ENCODE measurements at places on chromosomes 1 and 21.
A peak's percentile ranks its signal among the peaks of the same experiment; 100 is the strongest.

GRCh38 chr1:51346086-51346942, 16.0 kb upstream of the TTC39A start:
- peak; percentile 36 for DNase-seq

GRCh38 chr1:205662135-205662738, 18.1 kb downstream of the SLC45A3 start:
- DNase-seq = no peak

GRCh38 chr1:215081661-215082531, 641 bp upstream of the KCNK2 start:
- DNase-seq = no peak

DNA sequence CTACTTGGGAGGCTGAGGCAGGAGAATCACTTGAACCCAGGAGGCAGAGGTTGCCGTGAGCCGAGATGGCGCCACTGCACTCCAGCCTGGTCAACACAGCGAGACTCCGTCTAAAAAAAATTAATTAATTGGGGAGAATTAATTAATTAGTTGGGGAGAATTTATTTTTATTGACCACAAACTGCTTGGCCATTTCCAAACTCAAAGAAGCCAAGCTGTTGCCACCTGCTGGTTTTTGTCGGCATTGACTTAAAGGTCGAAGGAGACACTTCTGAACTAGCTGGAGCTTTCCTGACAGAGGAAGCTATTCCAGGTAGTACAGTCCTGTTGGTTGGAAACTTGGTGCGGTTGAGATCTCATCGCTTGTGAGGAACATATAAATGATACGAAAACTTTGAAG, 13.1 kb downstream of the MAP1LC3C start:
- no peak for DNase-seq

GRCh38 chr1:82752046-82752445, 951.3 kb downstream of the ADGRL2 start:
- DNase-seq = no peak

GRCh38 chr21:29121759-29122158, 8.7 kb upstream of the MAP3K7CL start:
- no peak for DNase-seq

DNA sequence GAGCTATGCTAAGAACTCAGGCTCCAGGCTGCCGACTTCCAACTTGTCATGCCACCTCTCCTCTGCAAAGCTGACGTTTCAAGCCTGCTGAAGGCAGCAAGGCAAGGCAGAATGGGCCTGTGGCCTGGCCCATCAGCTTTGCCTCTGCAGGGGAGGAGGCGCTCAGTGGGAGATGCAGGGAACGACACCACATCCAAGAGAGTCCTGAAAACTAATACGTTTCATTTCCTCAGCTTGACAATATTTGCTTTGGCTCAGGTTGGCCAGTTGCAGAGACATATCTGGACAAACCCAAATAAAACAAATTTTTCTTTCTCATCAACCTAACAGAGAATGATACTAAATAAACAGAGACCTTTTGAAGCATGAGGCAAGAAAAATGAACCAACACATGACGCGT, 35.3 kb downstream of the BEND5 start:
- no peak for DNase-seq

GRCh38 chr1:24392982-24393650, 20.5 kb downstream of the STPG1 start:
- no peak for DNase-seq
